ENCODE measurements at places on chromosomes 11 and 22. TPM values are rescaled to one million over a fixed set of nuclear protein-coding genes. Genes with fewer than 3 reads are reported as not detected.

The OR9Q2 gene
- not detected for total RNA-seq

The GLB1L3 gene
- not detected for total RNA-seq

GRCh38 chr11:121143921-121144320 lies 42.9 kb downstream of the TECTA start:
- DNase-seq = no peak
- no peaks in the 10 kb centered on the region for H3K36me3 ChIP-seq
- H3K27ac ChIP-seq = no peak overlapping the region
- H3K27me3 ChIP-seq = no peaks in the 10 kb centered on the region
- no peaks in the 10 kb centered on the region for H3K4me1 ChIP-seq
- no peak overlapping the region for H3K4me3 ChIP-seq

DNA sequence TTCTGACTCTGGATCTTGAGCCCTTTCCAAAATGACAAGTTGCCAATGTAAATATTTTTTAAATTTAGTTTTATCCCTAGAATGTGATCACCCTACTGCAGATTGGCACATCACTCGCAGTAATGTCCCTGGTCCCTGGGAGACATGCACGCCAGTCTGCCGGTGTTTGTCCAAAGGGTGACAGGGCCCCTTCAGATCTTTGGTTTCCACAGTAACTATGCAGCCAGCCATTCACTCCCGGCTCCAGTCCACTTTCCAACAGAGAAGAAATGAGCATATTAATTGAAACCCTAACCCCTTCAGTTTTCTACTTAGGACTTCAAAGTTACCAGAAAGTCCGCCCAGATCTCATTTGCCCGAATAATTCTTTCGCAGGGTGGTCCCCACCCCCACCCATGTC lies 25.8 kb upstream of the RASSF10 start:
- no peak overlapping the region for H3K27ac ChIP-seq
- no peaks in the 10 kb centered on the region for H3K4me1 ChIP-seq
- DNase-seq = no peak
- H3K36me3 ChIP-seq = no peaks in the 10 kb centered on the region

- no peaks in the 10 kb centered on the region for H3K36me3 ChIP-seq
- H3K27me3 ChIP-seq = no peaks in the 10 kb centered on the region
- H3K4me3 ChIP-seq = no peak overlapping the region
- H3K27ac ChIP-seq = no peak overlapping the region
- peaks cover 2% of the 10 kb centered on the region for H3K4me1 ChIP-seq
These were observed 2.8 kb upstream of the UPK2 start for GRCh38 chr11:118953265-118953664.

DNA sequence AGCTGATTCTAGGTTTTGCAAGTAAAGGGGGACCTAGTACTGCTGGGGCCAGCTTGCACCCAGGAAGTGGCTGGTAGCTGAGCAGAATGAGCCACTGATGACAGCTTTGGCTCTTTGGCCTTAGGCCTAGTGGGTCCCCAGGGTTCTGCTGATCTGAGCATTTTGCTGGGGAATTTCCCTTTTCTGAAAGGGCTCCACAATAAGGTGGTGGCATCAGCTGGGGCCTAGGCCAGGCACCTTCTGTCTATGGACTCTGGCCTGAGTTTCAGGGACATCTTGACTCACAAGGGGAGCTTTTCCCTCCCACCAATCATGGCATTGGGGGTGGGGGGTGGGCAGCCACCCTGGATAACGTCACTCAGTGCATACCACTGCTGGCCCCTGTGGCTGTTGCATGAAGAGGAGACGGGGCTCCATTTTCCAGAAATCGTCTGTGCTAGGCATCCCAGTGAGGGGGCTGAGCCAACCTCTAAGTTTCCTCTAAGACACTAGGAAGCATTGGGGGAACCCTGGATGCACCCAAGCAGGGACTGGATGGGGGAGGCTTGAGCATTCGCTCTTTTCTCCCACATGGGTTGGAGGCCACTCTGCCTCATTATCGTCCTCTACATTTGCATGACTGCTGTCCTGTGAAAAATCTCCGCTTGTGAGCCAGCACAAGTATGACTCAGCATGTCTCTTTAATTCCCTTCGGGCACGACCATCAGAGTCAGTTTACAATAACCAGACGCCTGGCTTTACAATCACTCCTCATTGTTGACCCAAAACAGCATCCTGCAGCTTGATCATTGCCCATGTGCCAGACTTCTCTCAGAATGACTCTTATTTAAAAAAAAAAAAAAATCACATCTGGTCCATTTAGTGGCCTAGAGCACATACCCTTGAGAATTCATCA lies 145.0 kb upstream of the THY1 start:
- no peaks in the 10 kb centered on the region for H3K27me3 ChIP-seq
- H3K27ac ChIP-seq = no peak overlapping the region
- no peaks in the 10 kb centered on the region for H3K36me3 ChIP-seq
- DNase-seq = no peak

DNA sequence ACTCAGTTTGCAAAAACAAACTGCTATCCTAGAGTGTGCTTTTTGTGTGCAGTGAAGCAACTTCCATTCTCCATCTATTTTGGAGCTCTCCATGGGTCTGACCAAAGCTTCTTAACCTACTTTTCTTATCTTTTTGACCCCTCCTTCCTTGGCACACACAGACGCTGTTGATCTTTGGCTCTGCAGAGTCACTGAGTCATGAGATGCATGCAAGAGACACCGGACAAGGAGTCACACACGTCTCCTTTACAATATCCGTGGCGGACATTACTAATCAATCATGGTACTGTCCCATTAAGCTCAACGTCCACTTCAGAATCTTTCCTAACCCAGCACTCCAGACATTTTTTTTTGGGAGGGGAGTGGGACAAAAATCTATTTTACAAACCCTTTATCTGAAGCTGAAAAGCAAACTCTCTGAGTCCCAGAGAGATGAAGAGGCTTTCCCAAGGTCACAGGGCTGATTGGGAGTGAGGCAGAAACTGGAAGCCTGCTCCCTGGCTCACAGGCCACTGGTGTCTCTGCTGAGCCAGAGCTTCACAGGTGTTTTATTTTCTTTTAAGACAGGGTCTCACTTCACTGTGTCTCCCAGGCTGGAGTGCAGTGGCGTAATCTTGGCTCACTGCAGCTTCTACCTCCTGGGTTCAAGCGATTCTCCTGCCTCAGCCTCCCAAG lies 165.8 kb upstream of the SYT13 start:
- DNase-seq = no peak
- no peak overlapping the region for H3K27ac ChIP-seq
- no peaks in the 10 kb centered on the region for H3K27me3 ChIP-seq
- no peaks in the 10 kb centered on the region for H3K4me1 ChIP-seq

GRCh38 chr22:24120044-24120443 lies 61.2 kb upstream of the SUSD2 start:
- DNase-seq = no peak
- peaks cover 18% of the 10 kb centered on the region for H3K36me3 ChIP-seq
- no peak overlapping the region for H3K27ac ChIP-seq
- no peaks in the 10 kb centered on the region for H3K27me3 ChIP-seq
- H3K4me1 ChIP-seq = no peaks in the 10 kb centered on the region

GRCh38 chr11:86212019-86212611 lies 32.4 kb upstream of the EED start:
- no peak overlapping the region for H3K27ac ChIP-seq
- no peaks in the 10 kb centered on the region for H3K27me3 ChIP-seq
- H3K36me3 ChIP-seq = no peaks in the 10 kb centered on the region
- no peak for DNase-seq
- no peaks in the 10 kb centered on the region for H3K4me1 ChIP-seq
- H3K4me3 ChIP-seq = no peak overlapping the region

GRCh38 chr11:61512435-61512834 lies 3.9 kb downstream of the LRRC10B start:
- no peaks in the 10 kb centered on the region for H3K36me3 ChIP-seq
- H3K4me3 ChIP-seq = no peak overlapping the region

DNA sequence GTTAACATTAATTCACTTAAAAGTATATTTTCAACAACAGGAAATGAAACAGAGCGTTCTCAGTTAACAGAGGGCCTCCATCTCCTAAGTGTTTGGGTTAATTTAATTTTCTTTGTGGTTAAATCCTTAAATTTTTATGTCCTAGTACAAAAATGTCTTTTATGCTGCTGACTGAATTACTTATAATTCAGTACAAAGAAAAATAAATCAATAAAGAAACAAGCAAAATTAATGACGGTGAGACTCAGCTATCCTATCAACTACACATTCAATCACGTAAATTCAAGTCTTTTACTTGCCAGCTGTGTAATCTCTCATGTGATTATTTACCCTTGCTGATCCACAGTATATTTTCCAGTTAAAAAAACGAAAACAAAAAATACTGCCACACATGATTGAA lies 81.4 kb downstream of the BBOX1 start:
- no peak for DNase-seq
- H3K4me1 ChIP-seq = no peaks in the 10 kb centered on the region
- no peak overlapping the region for H3K4me3 ChIP-seq

DNA sequence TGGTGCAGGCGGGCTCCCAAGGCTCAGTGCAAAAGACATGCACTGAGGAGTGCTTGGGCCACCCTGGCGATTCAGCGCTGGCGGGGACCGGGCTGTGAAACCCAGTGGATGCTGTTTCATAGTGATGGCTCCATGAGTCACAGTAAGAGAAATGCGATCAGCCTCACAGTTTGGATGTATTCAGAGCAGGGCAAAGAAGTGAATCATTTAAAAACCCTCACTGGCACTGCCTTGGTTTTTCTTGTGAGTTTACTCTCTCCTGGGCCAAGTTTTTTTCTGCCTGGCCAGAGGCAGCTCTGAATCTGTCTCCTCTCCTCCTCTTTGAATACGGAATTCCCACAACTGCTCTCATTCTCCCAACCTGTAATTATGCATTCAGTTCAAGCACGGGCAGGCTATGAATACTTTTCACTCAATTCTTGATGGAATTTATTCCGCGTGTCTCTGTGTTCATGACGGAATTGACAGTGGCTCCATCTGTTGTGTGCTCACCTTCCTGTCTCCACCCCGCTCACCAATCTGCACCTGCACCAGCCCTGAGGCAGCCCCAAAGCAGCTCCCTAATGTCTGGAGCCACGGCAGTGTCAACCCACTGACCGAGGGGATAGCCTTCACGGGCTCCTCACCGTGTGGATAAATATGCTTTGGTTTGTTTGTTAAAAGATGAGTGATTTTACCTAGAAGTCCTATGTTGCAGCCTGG lies 14.9 kb downstream of the ADAMTS8 start:
- H3K27me3 ChIP-seq = no peaks in the 10 kb centered on the region
- no peak overlapping the region for H3K4me3 ChIP-seq
- no peaks in the 10 kb centered on the region for H3K36me3 ChIP-seq

- peaks cover 23% of the 10 kb centered on the region for H3K4me1 ChIP-seq
- no peak overlapping the region for H3K4me3 ChIP-seq
- no peaks in the 10 kb centered on the region for H3K36me3 ChIP-seq
These were observed 13.6 kb upstream of the XBP1 start for GRCh38 chr22:28813772-28814518.

GRCh38 chr11:117424781-117425180 lies 97.1 kb downstream of the CEP164 start:
- no peak overlapping the region for H3K4me3 ChIP-seq
- H3K27ac ChIP-seq = no peak overlapping the region

The CHRM1 gene
- not detected for total RNA-seq

- H3K27ac ChIP-seq = no peak overlapping the region
- H3K27me3 ChIP-seq = no peaks in the 10 kb centered on the region
- no peak for DNase-seq
- H3K4me3 ChIP-seq = no peak overlapping the region
These were observed 198.3 kb downstream of the NAV2 start for GRCh38 chr11:19910931-19911330.

GRCh38 chr11:1388763-1389102 lies 1.0 kb upstream of the BRSK2 start:
- no peaks in the 10 kb centered on the region for H3K36me3 ChIP-seq
- H3K27me3 ChIP-seq = peaks cover 7% of the 10 kb centered on the region
- peak overlapping the region; percentile 39 for H3K4me3 ChIP-seq

DNA sequence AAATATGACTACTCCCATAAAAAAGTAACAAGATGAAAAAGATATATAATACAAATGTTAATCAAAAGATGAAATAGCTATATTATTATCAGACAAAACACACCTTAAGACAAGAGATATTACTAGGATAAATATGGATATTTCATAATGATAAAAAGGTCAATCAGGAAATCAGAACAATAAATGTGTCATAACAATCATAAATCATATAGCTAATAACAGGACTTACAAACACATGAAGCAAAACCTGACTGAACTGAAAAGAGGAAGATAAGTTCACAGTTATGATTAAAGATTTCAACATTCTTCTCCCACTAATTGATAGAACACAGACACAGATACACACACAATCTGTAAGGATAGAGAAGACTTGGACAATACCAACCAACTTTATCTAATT lies 47.2 kb downstream of the EIF3M start:
- no peaks in the 10 kb centered on the region for H3K27me3 ChIP-seq
- no peak for DNase-seq
- no peak overlapping the region for H3K4me3 ChIP-seq
- no peaks in the 10 kb centered on the region for H3K36me3 ChIP-seq
- H3K4me1 ChIP-seq = no peaks in the 10 kb centered on the region

DNA sequence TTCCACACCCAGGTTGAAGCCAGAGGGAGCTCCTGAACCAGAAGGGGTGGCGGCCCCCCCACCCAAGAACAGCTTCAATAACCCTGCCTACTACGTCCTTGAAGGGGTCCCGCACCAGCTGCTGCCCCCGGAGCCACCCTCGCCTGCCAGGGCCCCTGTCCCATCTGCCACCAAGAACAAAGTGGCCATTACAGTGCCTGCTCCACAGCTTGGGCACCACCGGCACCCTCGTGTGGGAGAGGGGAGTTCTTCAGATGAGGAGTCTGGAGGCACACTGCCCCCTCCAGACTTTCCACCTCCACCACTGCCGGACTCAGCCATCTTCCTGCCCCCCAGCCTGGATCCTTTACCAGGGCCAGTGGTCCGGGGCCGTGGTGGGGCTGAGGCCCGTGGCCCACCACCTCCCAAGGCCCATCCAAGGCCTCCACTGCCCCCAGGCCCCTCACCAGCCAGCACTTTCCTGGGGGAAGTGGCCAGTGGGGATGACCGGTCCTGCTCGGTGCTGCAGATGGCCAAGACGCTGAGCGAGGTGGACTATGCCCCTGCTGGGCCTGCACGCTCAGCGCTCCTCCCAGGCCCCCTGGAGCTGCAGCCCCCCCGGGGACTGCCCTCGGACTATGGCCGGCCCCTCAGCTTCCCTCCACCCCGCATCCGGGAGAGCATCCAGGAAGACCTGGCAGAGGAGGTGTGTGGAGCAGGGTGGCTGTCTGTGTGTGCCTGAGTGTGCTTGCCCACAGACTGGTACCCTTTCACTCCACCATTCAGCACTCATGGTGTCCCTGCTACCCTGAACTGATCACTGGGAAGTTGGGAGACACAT lies 6.7 kb downstream of the PHOX2A start:
- H3K27ac ChIP-seq = no peak overlapping the region
- peaks cover 53% of the 10 kb centered on the region for H3K36me3 ChIP-seq
- H3K4me1 ChIP-seq = peaks cover 27% of the 10 kb centered on the region
- no peak for DNase-seq

GRCh38 chr11:64762674-64763525 lies 3.1 kb upstream of the PYGM start:
- H3K36me3 ChIP-seq = peaks cover 51% of the 10 kb centered on the region
- no peak overlapping the region for H3K4me3 ChIP-seq
- peaks cover 73% of the 10 kb centered on the region for H3K4me1 ChIP-seq
- no peaks in the 10 kb centered on the region for H3K27me3 ChIP-seq
- peak overlapping the region; percentile 75 for H3K27ac ChIP-seq

The MGAT3 gene
- 2.9 TPM for total RNA-seq
